ENCODE measurements at places on chromosomes 2 and 18.

DNA sequence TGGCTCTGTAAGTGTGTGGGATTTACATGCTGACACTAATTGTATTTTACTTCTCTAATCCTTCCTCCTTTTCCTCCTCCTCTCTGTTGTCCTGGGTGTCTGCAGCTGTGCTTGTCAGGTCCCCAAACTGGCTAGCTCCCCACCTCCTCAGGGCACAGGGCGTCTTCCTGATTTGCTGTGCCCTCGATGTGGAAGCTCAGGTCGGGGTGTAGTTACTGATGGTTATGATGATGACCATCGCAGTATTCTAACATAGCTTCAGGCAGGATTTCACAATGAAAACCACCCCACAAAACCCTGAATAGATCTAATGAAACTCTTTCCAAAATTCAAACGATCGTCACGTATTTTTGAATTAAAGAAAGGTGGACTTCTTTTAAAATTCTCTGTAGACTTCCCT, 428.4 kb downstream of the TGIF1 start:
- DNase-seq: no peak

DNA sequence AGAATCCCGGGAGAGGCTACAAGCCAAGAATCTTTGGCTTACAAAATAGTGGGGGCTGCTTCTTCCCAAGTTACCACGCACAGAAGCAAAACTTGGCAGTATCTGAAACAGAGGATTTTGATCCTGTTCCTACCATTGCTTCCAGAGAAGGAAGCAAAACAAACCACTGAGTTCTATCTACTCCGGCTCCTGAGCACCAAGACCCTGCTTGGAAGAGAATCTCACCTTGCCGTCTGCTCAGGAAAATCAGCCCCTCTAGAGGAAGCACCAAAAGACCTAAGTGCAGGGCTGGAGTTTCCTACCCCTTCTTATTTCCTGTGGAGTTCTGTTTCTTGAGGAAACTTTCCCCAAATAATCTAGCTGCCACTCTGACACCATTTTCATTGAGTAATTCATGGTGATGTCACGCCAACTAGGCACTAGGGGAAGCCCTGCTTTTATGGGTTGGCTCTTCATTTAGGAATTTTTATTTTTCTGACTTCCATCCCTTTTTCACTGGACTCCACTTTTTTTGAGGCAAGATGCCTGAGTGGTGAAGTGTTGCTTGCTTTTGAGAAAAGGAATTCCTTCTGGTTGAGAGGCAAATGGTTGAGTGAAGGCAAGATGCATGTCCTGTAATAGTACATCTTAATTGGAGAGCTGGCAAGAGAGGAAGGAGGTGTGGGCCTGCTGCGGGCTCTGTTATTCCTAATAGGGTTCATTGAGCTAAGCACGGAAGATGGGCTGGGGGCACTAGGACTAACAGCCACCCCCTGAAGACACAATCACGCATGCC, 36.8 kb upstream of the EML4 start:
- DNase-seq: no peak

DNA sequence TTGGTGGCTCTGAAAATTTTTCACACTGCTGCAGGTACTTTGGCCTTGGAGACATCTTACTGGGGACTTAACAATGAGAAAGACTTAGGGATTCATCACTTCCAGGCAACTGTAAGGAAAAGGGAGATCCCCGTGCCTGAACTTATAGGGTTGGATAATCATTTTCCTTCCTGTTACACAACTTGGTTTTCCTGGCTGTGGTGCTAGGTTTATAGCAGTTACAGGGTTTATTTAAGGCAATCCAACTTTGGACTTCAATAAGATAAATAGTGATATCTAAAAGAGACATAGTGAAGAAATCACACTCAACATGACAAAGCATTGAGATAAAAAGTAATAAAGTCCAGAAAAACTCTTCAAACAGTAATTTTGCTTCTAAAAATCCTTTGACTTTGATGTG, 70.2 kb upstream of the RAPH1 start:
- no peak for DNase-seq

- no peak for DNase-seq
Observed at GRCh38 chr2:199404841-199405240, 52.9 kb downstream of the SATB2 start.

- no peak for DNase-seq
Observed at GRCh38 chr18:34511435-34511834, 198.7 kb upstream of the DTNA start.

DNA sequence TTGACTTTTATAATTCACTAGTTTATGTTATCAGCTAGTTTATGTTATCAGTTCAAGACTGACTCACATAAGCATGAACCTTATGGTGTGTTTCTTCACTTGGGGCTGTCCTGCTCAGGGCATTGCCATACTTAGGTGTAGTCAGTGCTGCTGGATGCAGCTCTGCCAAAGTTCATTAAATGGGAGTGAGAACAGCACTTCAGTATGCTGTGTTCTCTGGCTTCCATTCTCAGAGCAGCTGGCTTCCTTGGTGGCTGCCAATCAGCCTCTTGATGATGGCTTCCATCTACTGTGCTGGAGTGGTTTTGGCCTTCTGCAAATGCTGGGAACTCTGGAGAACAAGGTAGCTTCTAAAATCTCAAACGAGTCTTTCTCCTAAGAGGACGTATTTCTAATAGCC, 170.7 kb downstream of the TDRD15 start:
- no peak for DNase-seq

DNA sequence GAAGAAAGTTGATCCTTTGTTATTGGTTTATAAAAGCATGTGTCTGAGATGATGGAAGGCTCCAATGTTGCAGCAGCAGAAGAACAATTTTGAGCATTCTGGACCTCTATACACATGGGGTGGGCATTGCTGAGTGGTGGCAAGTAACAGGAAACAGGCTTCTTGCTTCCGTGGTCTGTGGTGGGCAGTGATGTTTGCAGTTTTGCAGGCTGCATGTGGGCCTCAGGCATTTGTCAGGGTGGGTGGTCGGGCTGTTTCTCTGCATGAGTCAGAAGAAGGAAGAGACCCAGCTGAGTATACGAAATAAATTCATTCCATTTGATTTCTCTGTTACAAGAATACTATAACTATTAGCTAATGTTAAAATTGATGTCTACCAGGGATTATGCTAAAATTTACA, 239.5 kb upstream of the COL3A1 start:
- no peak for DNase-seq

DNA sequence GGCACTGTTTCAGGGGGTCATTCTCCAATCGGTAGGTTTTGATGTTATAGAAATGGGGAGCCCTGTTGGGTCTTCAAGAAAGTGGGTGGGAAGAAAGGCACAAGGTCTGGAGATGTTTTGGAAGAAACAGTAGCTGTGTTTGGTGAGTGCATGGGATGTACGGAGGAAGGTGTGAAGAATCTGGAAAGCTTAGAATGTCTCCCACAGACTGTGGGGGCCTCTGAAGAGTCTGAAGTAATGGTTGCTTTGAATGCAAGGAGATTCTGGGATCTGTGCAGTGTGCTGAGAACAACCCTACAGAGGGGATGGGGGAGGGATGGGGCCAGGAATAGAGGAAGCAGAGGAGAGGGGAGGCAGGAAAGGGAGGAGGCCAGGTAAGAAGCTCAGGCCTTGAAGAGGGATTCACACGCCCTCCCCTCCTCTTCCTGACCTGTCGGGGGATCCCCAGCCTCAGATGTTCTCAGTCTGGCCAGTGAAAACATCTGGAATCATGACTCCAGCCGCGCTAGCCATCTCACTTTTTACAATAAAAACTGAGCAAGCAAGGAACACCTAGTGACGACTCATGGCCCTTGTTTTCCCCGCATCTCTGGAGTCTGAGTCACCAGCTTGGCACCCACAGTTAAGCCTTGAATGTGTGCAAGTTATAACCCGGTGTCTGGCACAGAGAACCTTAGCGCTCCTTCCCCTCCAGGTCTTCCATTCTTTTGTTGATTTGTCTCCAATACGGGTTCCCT, 74.2 kb downstream of the SH3BP4 start:
- peak; percentile 91 for DNase-seq

DNA sequence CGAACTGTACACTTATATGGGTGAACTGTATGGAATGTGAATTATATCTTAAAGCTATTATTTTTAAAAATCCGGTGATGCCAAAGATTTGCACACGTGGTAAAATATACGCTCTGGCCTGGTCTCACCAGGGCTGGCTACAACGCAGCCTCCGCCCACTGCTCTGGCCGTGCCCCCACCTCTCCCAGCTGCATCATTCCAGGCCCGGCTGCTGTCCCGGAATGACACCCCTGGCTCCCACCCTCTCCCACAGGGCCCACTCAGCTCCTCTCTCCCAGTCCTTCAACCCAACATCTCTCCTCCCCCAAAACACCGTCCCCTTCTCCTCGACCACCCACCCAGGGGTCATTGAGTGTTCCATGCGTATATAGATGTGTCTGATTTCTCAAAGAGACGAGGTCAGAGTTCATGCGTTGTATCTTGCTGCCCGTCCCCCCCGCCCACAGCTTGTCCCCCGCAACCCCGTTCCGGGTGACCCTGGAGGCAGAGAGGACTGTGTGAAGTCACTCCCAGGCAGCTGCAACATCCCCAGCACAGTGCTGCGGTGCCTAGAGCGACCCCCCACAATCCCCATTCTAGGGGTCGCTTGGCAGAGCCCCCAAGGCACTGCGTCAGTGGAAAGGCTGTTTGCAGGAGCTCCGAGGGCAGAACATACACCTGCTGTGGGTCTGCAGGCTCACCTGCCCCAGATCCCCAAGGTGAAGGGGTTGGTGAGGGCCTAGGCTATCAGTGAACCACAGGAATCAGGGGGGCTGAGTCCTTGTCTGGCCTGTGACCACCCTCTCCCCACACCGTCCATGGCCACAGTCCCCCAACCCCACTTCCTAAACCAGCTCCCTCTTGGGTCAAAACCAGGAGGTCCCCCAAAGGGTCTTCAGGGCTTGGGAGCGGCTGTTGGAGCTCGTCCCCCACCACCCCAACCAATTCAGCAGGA, 13.3 kb downstream of the DNMT3A start:
- DNase-seq: no peak

- DNase-seq: no peak
Observed at GRCh38 chr18:47403949-47404348, 152.5 kb upstream of the SKOR2 start.

- DNase-seq: no peak
Observed at GRCh38 chr2:46328291-46328690, 31.1 kb downstream of the EPAS1 start.

DNA sequence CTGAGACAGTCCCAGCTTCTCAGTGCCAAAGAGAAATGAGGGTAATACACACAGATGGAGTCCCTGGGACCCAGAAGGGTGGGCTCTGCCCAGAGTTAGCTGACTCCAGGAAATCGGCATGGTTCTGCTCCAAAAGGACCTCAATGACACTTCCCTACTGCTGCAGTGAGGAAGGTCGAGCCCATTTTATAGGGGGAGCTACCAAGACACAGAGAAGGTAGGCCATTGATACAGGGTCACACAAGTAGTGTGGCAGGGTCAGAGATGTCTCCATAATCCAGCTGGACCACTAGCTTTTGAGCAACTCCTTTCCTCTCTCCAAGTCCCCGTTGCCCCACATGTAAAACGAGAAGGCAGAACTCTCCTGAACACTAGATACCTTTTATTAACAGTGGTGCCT, 276.9 kb downstream of the MYCN start:
- DNase-seq: no peak

- DNase-seq: no peak
Observed at GRCh38 chr2:134070281-134070741, 183.6 kb upstream of the MGAT5 start.

GRCh38 chr18:35982409-35983114, 10.1 kb downstream of the RMP24 start:
- no peak for DNase-seq

DNA sequence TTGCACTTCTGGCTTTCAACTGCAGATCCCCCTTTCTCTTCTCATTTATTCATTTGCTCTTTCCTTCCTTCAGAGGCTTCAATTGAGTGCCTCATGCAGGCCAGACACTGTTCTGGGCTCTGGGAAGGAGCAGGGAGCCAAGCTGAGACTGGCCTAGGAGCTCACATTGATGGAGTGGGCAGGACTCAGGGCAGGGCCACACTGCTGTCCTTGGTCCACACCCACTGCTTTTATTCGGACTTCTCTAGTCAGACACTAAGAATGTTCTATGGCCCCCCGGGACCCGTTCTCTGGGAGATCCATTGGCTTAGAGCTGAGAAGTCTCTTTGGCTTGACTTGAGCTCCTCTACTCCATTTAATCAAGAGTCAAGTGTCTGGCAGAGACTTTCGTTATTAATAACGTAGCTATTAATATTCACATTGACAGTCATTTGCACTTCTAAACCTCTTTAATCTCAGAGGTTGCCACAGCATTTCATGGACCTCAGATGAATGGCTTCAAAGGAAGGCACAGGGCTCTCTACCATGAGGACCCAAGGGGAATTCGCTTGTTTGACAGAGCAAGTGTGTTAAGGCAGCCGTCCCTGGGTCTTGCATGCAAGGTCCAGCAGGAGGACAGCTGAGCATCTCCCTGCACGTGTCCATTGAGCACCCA, 20.1 kb downstream of the SH3RF3 start:
- DNase-seq: no peak

DNA sequence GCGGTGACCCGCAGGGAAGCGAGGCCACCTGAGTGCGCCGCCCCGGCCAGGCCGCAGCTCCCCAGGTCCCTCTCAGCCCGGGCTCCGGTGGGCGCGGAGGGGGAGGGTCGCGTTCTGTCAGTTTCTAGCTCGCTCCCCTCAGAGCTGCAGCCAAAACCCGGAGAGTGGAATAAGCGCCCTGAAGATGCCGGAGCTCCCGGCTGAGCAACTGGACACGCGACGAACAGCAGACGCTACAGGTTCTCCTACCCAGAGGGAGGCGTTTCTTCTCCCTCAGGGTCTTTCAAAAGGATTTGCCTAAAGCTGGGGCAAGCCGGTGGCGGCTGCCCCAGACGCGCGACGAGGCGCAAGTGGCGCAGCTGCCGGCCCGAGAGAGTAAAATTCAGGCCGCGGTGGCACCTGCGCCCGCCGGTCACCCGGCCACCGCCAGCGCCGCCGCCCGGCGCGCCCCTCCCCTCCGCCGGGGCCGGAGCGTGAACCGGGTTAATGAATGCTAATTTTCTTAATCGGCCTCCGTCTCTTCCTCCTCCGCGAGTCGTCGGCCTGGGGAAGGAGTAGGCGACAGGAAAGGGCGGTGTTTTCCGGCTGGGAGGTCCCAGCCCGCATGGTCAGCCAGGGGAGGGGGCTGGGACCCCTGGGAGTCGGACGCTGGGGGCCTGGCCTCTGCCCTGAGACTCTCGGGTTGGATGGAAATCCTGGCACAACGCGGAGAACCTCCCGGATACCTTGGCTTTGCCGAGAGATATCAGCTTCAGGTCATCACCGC, 845 bp upstream of the CDC42EP3 start:
- peak; percentile 70 for DNase-seq

DNA sequence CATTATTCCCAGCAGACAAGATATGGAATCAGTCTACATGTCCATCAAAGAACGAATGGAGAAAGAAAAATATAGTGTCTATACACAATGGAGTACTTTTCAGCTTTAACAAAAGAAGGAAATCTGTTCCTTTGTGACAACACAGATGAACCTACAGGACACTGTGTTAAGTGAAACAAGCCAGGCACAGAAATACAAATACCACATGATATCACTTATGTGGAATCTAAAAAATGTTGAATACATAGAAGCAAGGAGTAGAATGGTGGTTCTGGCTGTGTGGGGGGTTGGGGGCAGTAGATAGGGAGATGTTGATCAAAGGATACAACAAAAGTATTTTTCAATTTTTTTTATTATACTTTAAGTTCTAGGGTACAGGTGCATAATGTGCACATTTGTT, 347.7 kb upstream of the MAP2 start:
- no peak for DNase-seq

- DNase-seq: no peak
Observed at GRCh38 chr2:74618410-74619083, 29.6 kb downstream of the M1AP start.

Data from prostate gland (tissue), 2 donors.